ENCODE measurements at places on chromosomes 2 and 18. TPM values are rescaled to one million over a fixed set of nuclear protein-coding genes. Genes with fewer than 3 reads are reported as not detected.

Gene LIMS3
- total RNA-seq = 5.4 TPM

- DNase-seq = no peak
Observed at GRCh38 chr2:233450864-233451575, 96.7 kb downstream of the DGKD start.

Gene ADAM23
- 0.60 TPM for total RNA-seq

- no peak for DNase-seq
Observed at GRCh38 chr2:85803704-85804425, 50.1 kb downstream of the ATOH8 start.

DNA sequence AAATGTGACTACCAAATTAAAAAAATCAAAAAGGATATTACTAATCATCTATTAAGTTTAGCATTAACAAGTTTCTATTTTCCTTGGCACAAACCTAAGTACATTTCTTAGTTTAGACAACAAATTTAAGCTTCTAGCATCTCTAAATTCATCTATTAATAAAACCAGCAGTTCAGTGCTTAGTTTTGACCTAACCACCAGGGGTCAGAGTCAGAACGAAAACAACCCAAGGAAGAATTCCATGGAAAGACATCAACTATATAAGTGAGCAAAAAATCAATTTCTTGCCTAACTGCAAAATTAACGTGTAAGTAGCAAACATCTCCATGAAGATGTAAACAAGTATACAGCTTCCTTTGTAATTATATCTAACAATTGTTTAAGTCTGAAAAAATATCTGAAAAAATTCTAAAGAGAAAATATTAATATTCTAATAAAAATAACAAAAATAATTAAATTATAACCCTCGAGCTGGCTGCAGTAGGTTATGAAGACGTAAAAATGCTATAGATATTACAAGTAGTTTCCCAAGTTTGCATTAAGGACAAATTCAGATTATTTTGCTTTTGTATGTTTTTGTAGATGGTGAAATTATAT lies 83.7 kb downstream of the CERKL start:
- DNase-seq = peak; percentile 48

All from lung microvascular endothelial cell (primary cell).